ENCODE measurements at places on chromosomes 7 and 10.

DNA sequence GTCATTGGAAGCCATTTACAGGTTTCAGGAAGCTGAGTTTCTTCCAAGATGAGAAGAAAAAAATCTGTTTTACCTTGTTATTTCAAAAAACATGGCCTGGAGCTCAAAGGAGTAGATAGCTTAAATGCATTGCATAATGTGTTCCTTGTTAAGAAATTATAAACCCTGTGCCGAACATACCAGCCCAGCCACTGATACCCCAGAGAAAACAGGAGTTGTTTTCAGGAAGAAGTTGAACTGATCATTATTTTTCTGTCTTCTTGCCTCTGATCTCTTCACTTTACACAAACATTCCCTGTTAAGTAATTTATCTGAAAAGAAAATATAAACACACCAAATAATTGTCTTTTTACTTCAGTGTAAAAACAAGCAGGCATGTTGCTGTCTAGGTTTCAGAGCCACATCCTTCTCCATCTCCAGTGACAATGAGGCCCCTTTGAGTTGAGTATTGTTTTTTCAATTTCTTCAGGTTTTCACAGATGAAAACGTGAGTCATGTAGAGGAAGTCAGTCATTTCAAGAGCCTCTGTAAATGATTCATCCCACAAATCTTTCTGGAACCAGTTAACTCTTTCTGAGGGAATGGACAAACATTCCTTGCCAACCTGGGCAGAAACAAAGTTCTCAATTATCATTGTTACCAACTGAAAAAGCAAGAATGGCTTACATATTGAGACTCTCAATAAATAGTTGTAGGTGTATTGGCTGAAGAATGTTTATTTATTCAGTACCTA lies 244.2 kb downstream of the IPMK start:
- no peak for DNase-seq

- no peak for DNase-seq
Measured at GRCh38 chr7:40808378-40808942, 673.7 kb downstream of the SUGCT start.

DNA sequence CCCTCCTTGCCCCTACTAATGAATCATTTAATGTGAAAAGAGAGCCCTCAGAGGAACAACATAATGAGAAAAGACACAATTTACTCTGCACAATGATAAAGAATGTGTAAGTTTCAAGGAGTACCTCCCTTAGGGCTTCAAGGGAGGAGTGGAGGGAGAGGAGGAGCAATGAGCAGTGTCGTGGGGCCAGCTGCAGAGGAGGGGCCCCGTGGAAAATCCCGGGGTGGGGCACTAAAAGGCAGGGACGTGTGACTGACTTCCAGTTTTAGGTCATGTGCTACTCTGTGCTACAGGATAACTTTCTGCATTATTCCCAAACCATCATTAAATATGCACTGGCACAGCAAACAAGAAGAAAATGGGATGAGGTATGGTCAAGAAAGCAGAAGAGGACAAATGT lies 108.1 kb downstream of the ANLN start:
- no peak for DNase-seq

- DNase-seq = no peak
Measured at GRCh38 chr10:22606164-22606614, 108.2 kb downstream of the PIP4K2A start.

DNA sequence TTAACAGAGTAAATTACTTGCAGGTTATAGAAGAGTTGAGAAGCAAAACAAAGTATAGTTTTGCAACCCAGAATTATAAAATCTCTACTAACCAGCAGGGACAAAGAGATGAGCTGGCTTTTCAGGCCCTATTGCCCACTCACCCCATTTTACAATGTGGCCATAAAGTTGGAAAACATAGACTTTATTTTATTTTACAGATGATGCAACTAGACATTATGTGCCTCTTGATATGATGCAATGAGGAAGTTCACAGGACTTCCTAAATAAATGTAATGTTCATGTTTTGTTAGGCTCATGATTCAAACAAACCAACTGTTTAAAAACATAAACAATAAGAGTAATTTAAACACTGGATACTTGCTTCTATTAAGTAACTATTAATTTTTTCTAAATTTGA lies 141.1 kb upstream of the WNT16 start:
- no peak for DNase-seq

DNA sequence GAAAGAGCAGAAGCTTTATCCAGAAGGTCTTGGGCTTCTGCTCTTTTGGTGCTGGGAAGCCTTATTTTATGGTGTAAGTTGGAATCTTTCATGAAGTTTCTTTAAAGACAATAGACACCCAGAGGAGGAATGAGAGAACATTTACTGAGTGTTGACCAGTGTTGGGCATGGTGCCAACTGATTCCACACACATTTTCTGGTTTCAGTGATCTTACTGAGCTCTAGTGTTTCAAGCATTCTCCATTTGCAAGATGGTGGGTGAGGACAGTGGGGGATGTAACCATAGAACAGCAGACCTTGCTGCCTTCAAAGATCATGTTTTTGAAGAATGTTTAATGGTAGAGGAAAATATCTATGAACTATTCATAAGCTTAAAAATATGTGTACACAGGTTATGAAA lies 114.6 kb downstream of the LRMDA start:
- no peak for DNase-seq

DNA sequence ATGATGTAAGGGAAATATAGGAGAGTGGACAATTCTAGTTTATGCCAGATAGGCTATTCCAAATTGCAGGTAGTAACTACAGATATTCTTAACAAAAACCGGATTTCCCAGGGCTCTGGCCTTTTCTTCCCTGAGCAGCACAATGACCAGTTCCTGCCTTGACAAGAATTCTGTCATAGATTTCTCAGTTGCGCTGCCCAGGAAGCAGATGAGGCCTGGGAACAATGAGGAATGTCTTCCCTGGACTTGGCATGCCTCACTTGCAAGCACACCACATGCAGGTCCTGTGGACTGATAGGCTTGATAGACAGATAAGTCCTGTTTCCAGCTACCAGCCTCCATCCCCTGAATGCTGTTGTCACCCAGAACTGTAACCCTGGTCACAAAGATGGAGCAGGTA lies 174.5 kb upstream of the PRSS58 start:
- DNase-seq = no peak

DNA sequence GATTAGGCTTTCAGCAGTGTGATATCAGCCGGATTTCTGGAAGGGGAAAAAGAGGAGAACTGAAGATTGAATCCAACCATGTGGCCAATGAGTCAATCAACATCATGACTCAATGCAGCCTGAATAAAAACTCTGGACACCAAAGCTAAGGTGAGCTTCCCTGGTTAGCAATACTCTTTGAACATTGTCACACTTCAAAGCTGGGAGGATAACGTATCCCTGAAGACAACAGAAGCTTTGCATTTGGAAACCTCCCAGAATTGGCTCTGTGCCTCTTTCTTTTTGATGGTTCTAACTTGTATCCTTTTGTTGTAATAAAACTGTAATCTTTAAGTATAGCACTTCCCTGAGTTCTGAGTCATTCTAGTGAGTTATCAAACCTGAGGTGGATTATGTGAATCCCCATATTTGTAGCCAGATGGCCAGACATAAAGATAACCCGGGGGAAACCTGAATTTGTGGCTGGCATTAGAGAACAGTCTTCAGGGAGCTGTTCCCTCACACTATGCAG lies 284.4 kb downstream of the IPMK start:
- DNase-seq = no peak

DNA sequence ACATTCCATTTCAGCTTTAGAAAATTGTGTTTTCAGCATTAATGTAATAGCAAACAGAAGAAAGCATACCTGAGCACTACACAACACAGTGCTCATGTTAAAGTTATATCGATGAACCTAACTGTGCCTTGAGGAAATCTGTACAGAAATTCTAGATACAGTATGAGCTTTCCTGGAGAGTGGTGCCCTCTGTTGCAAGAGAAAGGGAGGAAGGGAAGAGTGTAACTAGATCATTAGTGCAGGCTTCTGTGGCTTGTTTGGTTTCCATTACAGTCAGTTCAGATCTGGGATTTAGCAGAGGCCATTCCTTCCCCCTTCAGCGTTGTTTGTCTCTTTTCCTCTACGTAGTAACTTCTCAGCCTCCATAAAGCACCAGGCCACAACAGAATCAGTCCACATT lies 139.7 kb downstream of the HTR7 start:
- DNase-seq = peak; percentile 8

GRCh38 chr7:5598261-5598761 lies 174.7 kb upstream of the TNRC18 start:
- no peak for DNase-seq

- no peak for DNase-seq
Measured at GRCh38 chr10:116766241-116766827, 24.0 kb upstream of the HSPA12A start.

DNA sequence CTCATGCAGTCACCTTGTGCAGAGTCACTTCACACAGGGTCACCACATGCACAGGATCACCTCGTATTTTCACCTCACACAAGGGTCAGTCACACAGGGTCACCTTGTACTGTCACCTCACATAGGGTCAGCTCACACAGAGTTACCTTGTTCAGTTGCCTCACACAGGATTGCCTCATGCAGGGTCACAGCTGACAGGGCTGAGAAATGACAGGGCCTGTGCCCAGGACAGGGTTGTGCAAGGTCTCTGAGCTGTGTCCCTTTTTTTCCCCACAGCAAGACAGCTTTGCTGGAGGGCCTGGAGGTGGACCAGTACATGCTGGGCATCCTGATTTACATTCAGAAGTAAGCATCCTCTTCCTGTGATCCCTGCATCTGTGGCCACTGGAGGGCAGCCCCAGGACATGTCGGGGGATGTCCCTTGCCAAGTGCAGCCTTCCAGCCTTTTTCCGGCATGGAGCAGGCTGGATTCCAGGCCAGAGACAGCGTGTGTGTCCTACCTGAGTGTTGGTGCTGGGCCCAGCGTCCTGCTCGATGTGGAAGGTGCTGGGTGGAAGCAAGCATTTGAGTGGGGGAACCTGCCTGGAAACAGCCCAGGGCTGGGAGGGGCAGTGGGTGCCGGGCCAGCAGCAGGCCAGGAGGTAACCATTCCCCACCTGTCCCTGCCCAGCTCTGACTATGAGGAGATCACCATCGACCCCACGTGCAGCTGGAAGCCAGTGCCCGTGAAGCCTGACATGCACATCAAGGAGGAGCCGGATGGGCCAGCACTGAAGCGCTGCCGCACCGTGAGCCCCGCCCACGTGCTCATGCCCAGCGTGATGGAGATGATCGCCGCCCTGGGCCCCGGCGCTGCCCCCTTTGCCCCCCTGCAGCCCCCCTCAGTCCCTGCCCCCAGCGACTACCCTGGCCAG lies 16.3 kb downstream of the ZMIZ2 start:
- DNase-seq = no peak

DNA sequence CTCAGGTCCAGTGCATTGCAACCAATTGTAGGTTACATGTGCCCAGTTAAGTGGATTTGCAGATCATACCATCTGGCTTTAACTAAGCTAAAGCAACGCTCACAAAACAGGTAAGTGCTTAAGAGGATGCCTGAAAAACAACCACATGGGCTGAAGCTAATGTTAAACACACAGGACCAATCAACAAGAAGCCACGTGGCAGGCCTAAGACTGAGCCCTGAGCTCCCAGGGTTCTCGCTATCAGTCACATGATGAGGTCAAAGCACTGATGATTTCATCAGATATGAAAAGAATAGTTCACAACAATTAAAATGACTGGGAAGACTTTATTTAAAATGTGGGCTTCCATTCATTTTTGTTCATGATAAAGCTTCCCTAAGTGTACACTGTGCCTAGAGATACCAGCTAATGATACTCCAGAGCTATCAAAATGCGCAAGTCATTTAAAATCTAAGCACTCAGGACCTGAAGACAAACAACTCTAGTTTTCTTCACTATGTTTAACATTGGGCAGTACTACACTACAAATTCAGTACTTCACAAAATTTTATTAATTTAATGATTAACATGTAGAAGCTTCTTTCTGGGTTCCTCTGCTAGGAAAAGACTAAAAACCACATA lies 90.6 kb downstream of the PIP4K2A start:
- DNase-seq = no peak

DNA sequence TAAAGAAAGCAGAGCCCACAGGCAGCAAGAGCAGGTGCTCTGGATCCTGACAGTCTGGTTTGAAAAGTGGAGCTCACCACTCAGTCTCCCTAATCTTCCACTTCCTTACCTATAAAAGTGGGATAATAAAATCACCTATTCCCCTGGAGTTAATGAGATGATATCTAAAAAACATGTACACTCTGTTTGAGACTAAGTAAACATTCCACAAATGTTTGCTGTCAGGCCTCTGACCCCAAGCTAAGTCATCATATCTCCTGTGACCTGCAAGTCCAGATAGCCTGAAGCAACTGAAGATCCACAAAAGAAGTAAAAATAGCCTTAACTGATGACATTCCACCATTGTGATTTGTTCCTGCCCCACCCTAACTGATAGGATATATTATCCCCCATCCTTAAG lies 1324.5 kb downstream of the XPNPEP1 start:
- no peak for DNase-seq

- DNase-seq = peak; percentile 9
Measured at GRCh38 chr10:13404791-13405190, 56.7 kb upstream of the SEPHS1 start.

DNA sequence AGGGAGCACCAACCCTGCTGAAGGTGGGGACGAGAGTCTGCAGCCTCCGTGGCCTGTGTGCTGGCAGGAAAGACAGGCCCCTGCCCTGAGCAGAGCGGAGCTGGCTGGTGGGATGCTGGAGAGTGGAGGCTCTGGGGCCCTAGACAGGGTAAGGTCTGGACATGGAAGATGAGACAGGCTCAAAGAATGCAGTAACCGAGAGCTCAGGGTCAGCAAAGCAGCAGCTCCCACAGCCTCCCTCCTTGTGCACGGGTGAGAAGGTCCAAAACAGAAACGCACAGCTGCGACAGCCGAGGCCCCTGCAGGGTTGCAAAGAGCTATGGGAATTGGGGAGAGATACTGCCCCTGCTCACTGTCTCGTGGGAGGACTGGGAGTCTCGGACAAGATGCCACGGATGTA lies 80.5 kb downstream of the TNS3 start:
- DNase-seq = no peak

DNA sequence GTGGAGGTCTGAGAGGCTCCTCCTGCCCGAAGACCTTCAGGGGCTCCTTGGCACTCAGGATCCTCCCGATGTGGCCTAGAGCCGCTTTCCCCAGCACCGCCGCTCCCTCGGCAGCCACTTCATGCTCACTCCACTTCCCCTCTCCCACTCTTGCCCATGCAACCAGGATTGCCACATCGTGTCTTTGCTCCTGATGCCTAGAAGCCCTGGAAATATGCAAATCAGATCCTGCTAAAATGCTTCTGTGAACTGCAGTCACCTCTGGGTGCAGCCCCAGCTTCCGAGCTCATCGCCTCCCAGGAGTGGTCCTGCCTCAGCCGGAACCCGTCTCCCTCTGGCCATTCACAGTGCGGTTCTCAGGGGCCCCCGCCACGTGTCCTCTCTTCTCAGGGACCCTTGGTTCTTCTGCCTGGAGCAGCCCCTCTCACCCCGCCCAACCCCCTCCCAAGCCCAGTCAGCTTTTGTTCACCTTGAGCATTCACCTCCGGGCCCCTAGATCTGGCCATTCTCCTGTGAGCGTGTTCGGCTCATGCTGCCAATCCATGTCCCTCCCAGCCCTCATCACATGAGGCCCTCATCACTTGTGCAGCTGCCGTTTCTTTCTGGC lies 175.5 kb downstream of the ADARB2 start:
- DNase-seq = no peak

GRCh38 chr7:128946936-128947830 lies 9.5 kb downstream of the IRF5 start:
- no peak for DNase-seq

All from NCI-H1417 (cell line).